K562 (cell line): ENCODE measurements at places on chromosomes 7 and 10. TPM values are rescaled to one million over a fixed set of nuclear protein-coding genes. Genes with fewer than 3 reads are reported as not detected.
A peak's percentile ranks its signal among the peaks of the same experiment; 100 is the strongest.

DNA sequence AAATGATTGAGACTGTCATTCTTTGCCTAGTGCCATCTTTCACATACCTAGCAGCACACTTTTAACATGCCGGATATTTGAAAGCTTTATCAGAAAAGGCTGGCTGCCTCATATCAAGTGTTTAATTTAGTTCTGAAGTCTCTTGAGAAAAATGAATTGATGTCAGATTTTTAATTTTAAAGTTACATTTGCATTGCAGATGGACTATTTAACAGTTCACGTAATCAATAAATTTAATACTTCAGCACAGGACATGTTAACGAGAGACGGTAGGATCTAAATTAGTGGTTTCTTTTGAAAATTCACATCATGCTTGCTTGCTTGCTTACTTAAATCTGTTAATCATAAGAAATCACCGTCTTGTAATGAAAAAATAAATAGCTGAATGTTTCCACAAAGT is 51.6 kb downstream of the COL1A2 start:
- no peak for DNase-seq

- no peak for DNase-seq
Measured at GRCh38 chr7:155597753-155598140, 46.7 kb upstream of the RBM33 start.

GRCh38 chr10:22630234-22631174 is 83.9 kb downstream of the PIP4K2A start:
- DNase-seq, result peak; percentile 76

GRCh38 chr7:151774951-151775350 is 102.0 kb downstream of the PRKAG2 start:
- no peak for DNase-seq

SOSTDC1 gene
- total RNA-seq, result 8.8 and 12.0 TPM in 2 replicates
